ENCODE measurements at places on chromosomes 13 and 19.

DNA sequence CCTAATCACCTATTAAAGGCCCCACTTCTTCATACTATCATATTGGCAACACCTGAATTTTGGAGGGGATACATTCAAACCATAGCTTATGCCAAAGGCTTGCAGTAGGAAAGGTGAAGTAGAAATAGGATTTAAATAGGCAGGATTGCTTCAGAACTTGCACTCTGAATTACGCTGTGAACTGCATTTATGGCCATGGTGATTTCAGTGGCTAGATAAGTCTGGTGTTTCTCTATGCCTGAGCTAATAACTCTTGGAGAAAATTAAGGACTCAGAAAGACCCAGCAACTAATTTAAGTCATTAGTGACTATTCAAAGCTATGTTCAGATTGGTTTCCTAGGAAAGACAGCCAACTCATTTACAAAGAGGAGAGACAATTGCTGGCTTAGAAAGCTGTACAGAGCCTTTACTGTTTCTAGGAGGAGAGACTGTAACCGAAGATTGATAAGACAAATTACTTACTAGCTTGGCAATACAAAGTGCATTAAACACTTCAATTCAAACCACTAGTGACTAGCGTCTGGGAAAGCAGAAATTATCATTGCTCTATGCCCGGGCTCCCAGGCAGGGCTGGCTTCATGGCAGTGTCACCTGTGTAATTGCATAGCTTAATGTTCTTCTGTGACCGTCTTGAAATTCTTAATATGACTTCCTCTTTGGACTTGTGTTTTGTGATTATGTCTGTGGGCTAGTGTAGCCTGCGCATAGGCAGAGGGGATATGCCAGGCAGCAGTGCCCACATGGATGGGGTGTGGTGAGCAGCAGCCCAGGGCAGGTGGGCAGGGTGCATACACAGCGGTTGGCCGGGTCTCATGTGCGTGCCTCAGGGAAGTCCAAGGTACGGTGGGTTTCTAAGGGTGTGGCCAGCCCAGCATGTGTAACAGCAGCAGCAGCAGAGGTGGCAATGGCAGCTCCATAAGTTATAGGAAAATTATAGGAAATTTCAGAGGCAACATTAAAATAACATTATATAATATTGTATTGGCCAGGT is 60.1 kb downstream of the KL start:
- no peak for DNase-seq

DNA sequence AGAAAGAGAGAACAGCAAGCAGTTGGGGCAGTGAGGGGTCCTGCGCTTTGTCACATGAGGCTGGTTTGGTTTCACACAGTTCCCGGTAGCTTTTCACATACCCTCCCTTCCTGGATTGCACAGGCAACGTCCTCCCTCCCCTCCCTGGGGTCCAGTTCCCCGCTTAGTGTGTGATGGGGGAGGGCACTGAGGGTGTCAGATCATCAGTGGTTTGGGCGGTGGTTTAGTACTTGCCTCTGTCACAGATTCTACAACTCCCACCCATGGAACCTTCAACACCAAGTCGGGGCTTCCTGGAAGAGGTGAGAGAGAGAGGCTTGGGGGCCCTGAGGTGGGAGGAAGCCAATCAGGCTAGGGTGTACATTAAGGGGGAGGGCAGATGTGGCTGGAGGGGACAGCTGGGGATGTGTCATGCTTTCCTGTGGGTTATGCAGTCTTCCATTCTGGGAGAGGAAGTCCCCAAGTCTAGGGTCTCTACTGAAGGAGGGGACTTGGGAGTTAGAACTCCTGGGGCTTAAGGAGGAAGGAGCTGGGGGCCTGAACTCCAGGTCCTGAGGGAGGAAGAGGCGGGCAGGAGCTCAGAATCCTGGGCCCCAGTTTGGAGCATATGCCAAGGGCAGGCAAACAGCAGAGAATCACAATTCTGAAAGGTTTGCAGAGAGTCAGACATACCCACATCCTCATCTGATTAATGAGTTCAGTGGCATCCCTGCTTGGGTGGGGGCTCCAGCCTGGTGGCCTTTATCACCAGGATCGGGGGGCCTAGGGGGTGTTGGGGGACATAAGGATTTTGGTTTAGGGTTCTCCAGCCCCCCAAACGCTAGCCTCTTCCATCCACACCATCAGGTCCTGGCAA is at the start of gene NKG7:
NKG7 (minus strand) TSS at position 6 of the 856 bp plus-strand sequence. CDS start 119 bp downstream, outside the sequence.
- DNase-seq, result peak; percentile 90

DNA sequence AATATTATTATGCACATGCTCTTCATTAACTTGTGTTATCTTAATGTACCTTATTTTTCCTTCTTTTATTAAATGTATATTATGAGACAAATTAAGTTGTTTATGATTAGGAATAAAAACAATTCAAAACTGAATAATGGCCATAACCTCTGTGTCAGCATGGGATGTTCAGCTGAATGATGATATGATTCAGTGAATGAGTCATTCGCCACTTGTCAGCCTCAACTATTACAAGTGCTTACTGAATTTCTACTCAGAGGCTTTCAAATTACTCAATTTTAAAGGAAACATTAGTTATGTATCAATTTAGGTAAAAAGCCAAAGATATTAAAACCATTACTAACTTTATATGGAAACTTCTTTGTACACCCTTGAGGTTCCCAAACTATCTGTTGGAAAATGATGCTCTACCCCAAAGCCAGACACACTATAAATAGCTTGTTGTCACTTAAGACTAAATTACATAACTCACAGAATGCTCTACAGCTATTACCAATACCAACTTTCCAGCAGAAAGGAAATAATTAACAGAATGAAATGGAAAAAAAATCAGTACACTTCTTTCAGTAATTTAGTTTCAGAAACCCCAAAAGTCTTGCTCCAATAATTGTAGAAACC is 14.4 kb downstream of the LIG4 start:
- no peak for DNase-seq

- DNase-seq, result no peak
Observed at GRCh38 chr13:23608701-23609413, 38.6 kb downstream of the TNFRSF19 start.

DNA sequence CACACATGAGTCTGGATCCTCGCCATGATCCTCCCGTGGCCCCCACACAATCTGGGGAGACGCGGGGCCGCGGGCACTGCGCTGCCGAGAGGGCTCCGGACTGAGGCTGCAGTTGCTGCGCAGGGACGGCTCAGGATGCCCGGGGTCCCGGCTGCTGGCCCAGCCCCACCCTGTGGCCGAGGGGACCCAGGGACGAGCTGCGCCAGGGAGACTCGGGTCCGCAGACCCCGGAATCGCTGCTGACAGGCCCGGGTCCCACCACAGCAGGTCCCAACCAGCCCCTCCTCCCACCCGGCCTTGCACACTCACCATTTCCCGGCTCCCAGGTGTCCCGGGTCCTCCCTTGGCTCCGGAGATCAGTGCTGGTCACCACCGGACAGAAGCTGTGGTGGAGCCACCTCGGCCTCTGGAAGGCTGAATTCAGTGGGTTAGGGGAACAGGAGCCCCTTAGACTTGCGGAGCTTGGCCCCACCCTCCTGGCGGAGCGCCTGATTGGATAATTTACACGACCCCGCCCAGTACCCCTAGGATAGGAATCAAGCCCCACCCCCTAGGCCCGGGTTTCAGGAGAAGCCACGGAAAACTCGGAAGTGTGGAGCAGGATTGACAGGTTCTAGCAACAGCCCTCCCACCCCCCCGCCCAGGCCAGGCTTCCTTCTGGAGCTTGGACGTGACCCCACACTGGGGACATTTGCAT is 57.4 kb downstream of the ZNF44 start:
- DNase-seq, result no peak
